RWPE2 (cell line): ENCODE measurements at places on chromosomes 12 and 14.

DNA sequence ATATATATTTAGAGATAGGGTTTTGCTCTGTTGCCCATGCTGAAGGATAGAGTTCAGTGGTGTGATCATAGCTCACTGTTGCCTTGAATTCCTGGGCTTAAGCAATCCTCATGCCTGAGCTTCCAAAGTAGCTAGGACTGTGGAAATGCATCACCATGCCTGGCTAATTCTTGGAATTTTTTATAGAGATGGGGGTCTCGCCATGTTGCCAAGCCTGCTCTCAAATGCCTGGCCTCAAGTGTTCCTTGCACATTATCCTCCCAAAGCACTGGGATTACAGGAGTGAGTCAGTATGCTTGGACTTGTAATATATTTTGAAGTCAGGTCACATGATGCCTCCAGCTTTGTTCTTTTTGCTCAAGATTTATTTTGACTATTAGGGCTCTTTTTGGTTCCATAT, 178.0 kb downstream of the RPAP3 start:
- no peak for DNase-seq

DNA sequence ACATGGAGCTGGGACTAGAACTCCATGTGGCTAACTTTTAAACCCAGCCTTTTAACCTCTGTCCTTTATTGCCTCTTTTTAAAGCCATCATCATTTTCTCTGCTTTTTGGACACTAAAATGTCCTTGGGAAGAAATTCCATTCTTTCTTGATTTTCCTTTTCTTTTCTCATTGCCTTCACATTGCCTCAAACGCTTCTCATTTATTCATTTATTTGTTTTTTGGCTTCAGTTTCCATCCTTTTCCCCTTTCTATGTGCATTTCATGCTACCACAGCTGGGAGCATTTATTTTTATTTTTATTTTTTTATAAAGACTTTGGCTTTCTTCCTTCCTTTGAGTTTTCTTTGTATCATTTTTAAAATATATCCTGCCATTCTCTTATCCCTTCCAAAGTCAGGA, 212.2 kb downstream of the DACT1 start:
- DNase-seq = no peak

DNA sequence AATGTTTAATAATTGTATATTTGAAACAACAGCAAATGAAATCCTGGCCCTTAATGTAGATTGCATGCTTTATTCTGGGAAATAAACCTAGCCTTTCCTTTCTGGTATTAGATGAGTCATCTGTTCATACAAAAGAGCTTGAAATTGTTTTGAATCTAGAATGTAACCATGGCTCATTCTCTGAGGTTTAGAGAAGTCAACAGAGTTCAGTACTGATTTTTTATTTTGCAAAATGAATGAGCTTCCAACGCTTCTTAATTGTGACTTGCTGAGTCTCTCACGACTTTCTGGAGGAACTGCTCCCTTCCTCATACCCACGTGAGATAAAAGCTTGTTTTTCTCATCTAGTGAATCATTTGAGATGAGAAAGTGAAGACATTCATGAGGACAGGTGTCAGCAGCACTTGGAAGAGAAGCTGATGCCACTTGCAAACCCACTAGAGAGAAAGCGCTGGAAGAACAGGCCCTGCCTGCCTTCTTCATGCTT, 509.6 kb downstream of the VRK1 start:
- DNase-seq = no peak

DNA sequence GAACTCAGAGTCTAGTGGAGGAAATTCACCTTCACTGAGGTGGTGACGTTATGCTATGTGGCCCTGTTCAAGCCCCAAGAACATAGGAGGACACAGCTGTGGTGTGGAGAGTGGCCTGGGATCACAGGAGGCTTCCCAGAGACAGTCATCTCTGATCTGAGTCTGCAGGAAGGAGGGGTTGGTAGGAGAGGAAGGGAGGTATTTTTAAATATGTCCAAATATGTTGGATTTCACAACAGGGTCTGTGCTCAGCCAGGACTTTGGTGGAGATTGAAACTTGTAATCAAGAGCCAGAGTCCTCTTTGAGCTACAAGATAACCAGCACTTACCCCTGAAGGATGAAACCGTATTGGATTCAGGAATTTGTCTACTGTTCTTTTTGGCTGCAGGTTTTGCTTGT, 26.4 kb upstream of the MED13L start:
- no peak for DNase-seq

DNA sequence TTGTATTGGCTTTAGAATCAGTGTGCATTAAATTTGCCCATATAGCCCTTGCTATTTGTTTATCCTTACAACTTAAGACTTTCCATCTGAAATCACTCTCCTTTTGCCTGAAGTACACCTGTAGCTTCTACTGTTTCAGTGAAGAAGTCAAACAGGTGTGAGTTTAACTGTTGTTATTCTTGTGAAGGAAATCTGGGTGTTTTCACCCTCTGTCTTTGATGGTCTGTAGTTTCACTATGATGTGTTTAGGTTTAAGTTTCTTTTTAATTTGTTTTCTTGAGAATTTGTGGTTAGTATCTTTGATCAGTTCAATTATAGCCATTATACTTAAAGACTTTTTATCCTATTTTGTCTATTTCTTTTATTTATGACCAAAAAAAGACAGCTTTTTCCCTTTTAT, 68.9 kb upstream of the BBS10 start:
- DNase-seq = no peak
